ENCODE measurements at places on chromosomes 12 and 14. TPM values are rescaled to one million over a fixed set of nuclear protein-coding genes. Genes with fewer than 3 reads are reported as not detected.

KRT4 gene
- polyA plus RNA-seq = 1.9 TPM

MUCL1 gene
- polyA plus RNA-seq = 1.1 TPM

CYP46A1 gene
- polyA plus RNA-seq = 0.01 TPM

DBX2 gene
- not detected for polyA plus RNA-seq

NPFF gene
- not detected for polyA plus RNA-seq

NELL2 gene
- 0.23 TPM for polyA plus RNA-seq
